H7 (cell line): ENCODE measurements at places on chromosomes 4 and X. TPM values are rescaled to one million over a fixed set of nuclear protein-coding genes. Genes with fewer than 3 reads are reported as not detected.
A peak's percentile ranks its signal among the peaks of the same experiment; 100 is the strongest.

Gene SPANXC
- total RNA-seq: not detected in 2 replicates

Gene PKD2
- total RNA-seq: 16.6 and 19.4 TPM in 2 replicates

Gene ZNF81
- total RNA-seq: 3.7 and 3.9 TPM in 2 replicates

Gene ALG13
- total RNA-seq: 28.0 and 31.6 TPM in 2 replicates

Gene TRIM60
- not detected in 2 replicates for total RNA-seq

- DNase-seq: no peak
These were observed 111.6 kb upstream of the LRPAP1 start for GRCh38 chr4:3643518-3644433.

- DNase-seq: no peak
These were observed 159.4 kb downstream of the OPHN1 start for GRCh38 chrX:68273887-68274286.

GRCh38 chr4:128380306-128380705 lies 92.7 kb upstream of the PGRMC2 start:
- DNase-seq: no peak

GRCh38 chrX:55167124-55167803 lies 52.9 kb upstream of the PAGE5 start:
- DNase-seq: no peak

DNA sequence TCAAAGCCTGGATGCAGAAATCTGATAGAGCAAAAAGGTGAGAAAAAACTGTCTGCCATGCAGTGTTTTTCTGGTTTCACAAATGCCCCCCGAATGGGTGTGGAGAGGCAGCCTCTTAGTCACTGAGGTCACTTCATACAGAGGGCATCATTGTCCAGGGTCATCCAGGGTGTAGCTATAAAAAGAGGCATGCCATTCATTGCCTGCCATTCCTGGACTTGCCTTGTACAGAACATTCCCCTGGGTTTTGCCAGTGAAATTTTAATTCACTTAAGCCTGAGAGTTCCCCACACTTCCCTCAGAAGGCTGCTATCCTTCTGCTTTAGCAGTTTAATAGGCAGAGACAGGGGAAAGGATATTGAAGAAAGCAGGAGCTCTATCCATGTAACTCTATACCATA lies 230.3 kb downstream of the UNC5C start:
- DNase-seq: no peak

DNA sequence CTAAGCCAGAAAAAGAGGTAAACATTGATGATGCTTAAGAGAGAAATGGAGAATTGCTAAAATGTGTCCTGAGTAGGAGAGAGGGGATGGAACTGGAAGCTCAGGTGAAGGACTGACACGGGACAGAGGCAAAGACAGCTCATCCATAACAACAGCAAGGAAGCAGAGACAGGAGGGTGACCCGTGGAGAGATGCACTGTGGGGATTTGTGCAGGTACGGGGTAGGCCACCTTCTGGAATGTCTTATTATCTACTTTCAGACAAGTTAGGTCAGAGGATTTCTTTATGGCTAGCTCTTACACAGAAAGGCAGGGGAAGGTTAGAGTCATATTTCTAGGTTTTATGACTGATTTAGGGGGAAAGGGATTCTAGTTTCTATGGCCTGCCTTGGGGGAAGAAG lies 31.7 kb downstream of the RXFP1 start:
- no peak for DNase-seq

- DNase-seq: peak; percentile 32
These were observed 272.1 kb upstream of the AGTR2 start for GRCh38 chrX:115898382-115899001.

DNA sequence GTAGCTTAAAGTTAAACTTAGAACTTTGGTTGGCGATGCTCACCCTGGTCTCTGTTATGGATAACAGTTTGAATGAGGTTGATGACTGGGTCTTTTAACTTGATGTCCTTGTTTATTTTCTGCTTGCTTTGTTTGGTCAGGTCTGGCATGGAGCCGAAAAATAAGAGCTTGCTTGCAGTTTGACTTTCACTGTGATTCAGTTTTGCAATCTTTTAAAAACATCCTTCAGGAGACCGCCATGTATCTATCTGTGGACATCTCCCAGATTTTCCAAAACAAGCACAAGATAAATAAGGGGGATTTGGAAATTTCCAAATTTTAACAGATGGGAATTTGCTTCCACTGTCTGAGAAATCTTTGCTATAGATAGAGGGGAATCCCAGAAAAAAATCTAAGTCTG lies 246.7 kb downstream of the PALLD start:
- DNase-seq: no peak

DNA sequence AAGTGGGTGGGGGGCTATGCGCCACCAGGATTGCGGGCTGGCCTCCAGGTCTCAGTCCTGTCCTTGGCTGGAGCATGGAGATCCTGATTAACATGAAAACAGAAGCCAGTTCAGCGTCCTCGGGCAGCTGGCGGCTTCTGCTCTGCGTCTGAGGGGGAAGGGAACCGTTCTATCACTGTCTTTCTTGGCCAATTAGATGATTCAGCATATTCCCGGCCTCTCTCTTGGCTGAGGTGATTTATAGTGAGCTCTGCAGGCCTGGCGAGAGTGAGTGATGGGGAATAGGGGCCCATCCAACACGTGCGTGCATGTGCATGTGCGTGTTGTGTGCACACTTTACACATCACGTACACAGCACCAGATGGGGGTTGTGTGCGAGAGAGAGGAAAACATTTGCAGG lies 145.8 kb upstream of the ATP6AP2 start:
- peak; percentile 74 for DNase-seq

DNA sequence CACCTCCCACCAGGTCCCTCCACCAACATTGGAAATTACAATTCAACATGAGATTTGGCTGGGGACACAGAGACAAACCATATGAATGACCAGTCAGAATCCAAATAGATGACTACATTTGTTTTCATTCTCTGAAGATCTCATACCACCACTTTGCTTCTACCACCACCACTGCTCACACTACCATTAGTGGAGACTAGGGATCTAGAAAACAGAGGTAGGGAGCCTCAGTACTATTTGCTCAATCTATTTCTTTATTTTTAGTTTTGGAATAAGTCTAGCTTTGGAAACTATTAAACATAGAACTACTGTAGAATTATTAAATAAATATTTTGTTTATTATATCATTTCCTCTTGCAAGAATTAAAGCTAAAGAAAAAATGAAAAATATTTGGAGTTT lies 727.9 kb downstream of the CCSER1 start:
- DNase-seq: no peak

DNA sequence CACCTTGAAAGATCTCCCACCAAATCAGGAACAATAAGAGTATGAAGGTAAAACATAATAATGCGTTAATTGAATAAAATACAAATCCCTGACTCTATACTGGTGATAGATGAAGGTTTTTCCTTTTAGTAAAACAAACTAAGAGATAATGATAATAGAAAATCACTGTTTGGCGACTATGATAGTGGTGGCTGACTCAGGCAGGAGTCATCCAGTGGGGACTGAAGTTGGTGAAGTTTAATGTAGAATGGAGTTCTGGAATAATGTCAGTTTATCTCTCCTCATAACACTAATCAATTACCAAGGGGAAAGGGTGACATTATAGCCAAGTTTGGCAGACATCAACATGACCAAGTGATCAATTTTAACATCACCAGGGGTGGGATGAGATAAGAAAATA lies 21.3 kb downstream of the ABCG2 start:
- DNase-seq: no peak

DNA sequence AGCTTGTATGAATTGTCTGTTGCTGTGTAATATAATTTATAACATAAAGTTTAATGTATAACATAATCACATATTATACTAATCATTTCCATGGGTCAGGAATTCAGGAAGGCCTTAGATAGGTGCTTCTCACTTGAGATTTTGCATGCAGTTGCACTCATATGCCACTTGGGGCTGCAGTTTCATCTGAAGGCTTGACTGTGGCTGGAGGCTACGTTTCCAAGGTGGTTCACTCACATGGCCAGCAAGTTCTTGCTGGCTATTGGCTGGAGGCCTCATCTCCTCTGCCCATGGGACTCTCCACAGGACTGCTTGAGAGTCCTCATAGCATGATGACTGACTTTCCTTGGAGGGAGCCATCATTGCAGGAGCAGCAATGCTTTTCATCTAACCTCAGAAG lies 53.4 kb upstream of the STX18 start:
- no peak for DNase-seq

DNA sequence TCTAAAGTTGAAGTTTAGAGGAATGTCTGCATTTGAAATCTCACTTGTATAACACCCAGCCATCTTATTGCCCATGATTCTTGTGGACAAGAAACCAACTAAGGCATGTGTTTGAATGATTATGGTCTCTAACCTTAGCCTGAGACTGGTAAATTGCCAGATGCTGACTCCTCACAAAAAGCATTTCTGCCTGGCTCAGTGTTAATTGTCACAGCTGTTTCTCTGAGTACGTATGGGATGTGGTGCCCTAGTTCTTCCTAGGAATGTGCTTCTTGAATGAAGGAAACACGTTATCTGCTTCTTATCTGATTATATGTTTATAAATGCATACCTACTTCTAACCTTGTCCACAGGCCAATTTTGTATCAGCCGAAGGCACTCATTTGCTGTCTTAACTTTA lies 63.1 kb upstream of the NDP start:
- DNase-seq: no peak

DNA sequence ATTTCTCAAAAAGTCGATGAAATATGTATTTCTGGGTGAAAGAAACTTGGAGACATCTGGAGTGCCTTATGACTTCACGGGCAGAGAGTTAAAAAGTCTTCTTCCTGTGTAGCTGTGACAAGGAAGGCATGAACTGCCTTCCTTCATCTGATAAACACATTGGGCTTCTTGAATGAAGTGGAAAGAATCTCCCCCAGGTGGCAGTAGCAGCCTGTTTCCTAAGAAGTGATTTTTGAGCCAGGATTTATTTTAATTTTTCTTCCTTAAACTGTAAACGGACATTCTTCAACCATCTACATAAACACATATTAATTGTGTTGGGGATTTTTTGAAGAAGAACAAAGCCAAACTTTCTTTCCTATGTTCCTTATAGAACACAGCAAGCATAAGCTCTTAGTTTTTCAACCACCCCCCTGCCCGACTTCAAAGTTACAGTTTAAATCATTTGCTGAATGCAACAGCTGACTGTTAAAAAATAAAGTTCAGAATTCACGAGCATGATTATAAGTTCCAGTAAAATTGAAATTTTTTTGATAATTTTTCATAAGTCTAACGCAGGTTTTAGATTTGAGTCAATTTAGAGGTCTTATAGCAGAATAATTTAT lies 980 bp upstream of the GIMD1 start:
- DNase-seq: peak; percentile 5

- no peak for DNase-seq
These were observed 401.0 kb downstream of the TMA16 start for GRCh38 chr4:163895378-163896005.

GRCh38 chr4:81722290-81722851 lies 250.7 kb upstream of the RASGEF1B start:
- DNase-seq: no peak
